ENCODE measurements at places on chromosomes 2 and 18.

- DNase-seq, result peak; percentile 32
These were observed 16.2 kb downstream of the SETBP1 start for GRCh38 chr18:44696892-44697291.

DNA sequence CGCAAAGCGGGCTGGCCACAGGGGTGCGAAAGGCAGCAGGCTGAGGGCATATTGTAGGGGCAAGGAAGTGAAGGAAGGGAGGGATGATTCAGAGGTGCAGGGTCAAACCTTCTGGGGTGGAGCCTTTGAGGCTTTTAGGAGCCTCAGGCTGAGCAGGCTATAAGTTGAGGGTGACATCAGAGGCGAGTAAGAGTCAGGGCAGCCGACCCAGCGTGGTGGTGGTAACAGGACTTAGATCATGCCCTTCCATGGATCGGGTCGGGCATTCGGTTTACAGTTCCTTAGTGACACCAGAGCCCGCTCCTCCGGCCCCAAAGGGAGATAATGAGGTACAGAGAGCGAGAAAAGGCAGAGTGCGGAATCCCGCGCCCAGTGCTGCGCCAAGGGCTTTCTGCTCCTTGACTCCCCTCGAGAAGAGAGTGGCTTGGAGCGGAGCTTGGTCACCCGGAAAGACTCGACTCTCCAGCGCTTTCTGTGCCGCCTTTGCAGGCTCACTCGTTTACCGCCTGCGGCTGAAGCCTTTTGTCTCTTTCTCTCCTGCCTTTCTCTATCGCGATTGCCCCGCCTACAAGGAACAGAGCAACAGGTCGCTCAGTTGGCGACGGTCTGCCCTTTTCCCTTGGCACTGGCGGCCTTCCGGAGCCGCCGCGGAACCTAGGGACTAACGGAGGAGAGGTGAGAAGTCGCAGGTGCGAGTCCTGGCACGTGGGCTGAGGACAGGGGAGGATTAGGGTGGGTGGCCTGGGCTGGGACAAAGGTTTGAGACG is 720 bp downstream of the LBX2 start:
- no peak for DNase-seq

DNA sequence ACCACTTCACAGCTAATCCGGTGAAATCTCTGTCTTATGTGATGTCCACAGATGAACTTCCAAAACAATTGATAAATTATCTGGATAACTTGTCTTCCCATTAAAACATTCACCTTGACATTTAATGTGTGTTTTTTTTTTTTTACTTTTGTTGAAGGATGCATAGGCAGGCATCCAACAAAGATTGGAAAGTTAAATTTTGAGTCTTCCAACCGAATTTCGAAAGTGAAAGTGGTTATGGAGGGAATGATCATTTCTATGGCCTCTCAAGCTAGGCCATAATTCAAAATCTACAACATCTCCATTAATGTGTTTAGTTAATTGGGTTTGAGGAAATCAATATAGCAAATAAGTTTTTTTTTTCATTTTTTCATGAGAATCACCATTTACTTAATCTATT is 1495.5 kb upstream of the ACVR2A start:
- no peak for DNase-seq

DNA sequence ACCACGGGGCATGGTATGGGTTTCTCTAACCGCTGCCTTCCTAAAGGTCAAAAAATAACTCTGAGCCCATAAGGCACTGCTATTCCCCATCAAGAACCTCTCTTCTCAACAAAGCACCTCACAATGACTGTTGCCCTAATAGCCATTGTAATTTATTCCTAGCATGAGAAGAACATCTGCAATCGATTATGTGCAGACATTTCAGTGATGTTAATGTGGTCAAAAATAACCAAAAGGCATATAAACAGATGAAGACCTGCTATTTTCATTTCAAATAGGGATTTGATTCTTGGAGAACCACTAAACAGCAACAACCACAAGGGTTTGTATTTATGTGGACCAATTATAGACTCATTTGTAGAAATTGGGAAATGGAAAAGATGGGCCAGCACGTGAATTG is 356.6 kb downstream of the FBXO15 start:
- DNase-seq, result no peak

GRCh38 chr2:169715379-169716237 is 18.0 kb upstream of the KLHL23 start:
- no peak for DNase-seq

- no peak for DNase-seq
These were observed 247.1 kb downstream of the BCL11A start for GRCh38 chr2:60306267-60306861.

DNA sequence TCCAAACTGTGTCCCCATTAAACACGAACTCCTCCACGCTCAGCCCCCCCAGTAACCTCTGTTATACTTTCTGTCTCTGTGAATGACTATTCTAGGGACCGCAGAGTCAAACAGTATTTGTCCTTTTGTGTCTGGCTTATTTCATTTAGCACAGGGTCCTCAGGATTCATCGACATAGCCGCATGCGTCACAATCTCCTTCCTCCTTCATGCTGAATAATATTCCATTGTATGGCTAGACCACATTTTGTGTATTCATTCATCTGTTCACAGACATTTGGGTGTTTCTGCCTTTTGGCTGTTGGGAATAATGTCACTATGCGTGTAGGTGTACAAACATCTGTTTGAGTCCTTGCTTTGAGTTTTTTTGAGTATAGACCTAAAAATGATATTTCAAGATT is 80.9 kb downstream of the SH3RF3 start:
- DNase-seq, result no peak

DNA sequence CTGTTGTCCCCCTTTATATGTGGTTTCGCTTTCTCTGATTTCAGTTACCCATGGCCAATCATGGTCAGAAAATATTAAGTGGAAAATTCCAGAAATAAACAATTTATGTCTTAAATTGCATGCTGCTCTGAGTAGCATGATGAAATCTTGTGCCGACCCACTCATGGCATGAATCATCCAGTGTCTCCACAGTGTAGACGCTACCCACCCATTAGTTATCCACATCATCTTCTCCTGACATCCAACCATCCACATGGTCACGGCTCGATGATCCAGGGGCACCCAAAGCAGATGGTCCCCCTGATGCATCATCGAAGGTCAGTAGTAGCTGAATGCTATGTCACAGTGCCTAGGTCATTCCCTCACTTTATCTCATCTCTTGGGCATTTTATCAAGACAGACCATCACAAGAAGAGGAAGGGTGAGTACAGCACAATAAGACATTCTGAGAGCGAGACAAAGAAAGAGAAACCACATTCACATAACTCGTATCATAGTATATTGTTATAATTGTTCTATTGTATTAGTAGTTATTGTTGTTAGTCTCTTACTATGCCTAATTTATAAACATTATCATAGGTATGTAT is 44.1 kb upstream of the ACKR3 start:
- DNase-seq, result no peak

- peak; percentile 61 for DNase-seq
These were observed 2.0 kb downstream of the TCF4 start for GRCh38 chr18:55585920-55586561.

GRCh38 chr2:20471902-20472559 is 25.2 kb downstream of the RHOB start:
- no peak for DNase-seq

DNA sequence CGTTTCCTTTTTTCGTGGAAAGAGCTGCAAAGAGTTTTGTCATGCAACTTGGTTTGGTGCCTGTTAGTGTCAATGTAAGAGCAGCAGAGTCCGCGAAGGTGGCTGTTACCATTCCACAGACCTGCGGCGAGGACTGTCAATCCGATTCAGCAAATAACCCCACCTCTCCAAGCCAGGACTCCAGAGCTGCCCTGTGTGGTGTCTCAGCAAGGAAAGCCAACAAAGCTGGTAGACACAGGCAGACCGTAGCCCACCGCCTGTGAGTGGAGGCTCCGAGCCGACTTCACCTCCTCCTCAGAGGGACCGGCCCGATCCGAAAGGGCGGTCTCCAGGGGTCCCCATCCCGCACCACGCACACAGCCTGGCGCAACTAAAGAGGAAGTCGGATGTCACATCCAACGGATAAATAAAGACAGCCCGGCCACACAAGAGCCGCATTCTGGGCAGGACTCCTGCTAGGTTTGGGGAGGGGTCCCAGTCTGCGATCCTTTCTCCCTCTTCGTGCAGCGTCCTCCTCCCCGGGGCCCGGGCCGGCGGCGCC is 819 bp downstream of the ANKRD44 start:
- DNase-seq, result peak; percentile 65

GRCh38 chr2:69677914-69678313 is 34.4 kb upstream of the AAK1 start:
- no peak for DNase-seq

DNA sequence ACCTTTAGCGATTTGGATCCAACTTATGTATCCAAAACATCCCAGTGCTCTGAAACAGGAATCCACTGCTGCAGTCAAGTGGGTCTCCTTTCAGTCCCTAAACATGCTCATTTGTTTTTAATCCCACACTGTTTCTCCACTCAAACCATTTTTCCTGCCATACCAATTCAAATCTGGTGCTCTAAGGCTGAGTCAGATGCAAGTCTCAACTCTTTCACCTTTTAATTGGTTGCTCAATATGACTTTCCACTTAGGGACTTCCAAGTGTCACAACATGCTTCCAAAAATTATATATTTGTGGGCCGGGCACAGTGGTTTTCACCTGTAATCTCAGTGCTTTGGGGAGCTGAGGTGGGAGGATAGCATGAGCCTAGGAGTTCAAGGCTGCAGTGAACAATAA is 113.4 kb upstream of the TANK start:
- DNase-seq, result no peak

DNA sequence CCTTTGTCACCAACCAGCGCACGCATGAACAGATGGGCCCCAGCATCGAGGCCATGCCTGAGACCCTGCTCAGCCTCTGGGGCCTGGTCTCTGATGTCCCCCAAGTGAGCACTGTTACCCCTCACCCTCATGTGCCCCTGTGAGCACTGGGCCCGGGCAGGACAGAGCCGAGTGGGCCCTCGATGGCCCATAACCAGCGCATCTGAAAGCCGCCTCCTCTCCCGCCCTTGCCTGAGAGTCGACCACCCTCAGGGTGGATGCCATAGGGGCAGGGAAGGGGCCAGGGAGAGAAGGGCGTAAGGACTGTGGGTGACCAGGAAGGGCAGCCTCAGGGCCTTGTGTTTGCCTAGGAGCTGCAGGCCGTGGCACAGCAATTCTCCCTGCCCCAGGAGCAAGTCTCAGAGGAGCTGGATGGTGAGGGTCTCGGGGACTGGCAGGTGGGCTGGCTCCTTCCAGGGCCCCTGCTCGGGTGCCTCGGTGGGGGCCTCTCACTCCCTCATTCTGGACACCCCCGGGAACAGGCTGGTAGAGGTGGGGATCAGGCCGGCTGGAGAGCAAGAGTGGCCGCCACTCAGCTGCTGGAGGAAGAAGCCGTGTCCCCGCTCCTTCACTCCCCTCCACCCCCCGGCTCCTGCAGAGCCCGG is 2.1 kb downstream of the PROM2 start:
- no peak for DNase-seq

- no peak for DNase-seq
These were observed 117.1 kb downstream of the STRN start for GRCh38 chr2:36849265-36849664.

DNA sequence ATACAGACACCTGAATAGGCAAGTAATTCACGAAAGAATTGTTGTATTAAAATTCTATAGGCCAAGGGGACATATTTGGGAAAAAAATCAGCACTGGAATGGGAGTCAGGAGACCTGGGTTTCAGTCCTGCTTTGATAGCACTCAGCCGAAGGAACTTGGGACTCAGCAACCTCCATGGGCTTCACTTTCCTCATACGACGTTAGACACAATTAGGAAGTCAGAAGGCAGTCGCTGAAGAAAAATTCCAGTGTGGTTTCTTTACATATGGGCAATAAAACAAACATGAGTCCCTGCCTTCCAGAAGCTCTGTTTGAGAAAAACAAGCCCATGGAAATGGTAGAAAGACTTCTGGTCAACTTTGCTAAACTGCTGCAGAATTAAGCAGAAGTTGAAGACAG is 15.1 kb upstream of the CYRIA start:
- DNase-seq, result no peak

GRCh38 chr2:8438996-8439395 is 242.9 kb upstream of the ID2 start:
- DNase-seq, result no peak

GRCh38 chr2:25363733-25364132 is 22.0 kb upstream of the DNMT3A start:
- DNase-seq, result no peak

DNA sequence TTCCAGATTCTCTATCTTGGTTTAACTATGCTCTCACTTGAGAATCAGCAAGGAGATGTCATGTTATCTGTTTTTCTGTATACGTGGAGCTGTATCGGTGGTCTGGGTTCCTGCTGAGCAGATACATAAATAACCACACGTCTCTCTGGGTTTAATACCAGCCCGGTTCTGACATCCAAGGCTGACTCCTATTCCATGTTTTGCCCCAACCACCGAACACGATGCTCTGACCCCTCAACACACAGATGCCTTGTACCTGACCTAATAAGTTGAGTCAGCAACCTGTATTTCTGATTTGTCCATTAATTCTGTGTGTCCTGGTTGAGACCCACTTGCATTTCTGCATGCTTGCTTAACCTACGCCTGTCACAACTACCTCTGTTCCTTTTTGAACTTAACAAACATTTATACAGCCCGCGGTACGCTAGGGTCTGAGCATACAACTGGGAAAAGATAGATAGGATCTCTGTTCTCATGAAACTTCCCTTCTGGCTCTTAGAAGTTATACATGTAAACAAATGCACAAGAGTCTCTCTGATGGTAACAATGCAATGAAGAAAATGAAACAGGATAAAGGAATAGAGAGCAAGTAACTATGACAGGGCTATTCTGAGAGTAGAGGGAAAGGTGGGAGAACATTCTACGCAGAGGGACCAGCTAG is 480.4 kb downstream of the PARD3B start:
- no peak for DNase-seq

- no peak for DNase-seq
These were observed 132.6 kb downstream of the NFATC1 start for GRCh38 chr18:79528316-79528695.

- DNase-seq, result no peak
These were observed 80.9 kb upstream of the IGFBP5 start for GRCh38 chr2:216776066-216776850.

DNA sequence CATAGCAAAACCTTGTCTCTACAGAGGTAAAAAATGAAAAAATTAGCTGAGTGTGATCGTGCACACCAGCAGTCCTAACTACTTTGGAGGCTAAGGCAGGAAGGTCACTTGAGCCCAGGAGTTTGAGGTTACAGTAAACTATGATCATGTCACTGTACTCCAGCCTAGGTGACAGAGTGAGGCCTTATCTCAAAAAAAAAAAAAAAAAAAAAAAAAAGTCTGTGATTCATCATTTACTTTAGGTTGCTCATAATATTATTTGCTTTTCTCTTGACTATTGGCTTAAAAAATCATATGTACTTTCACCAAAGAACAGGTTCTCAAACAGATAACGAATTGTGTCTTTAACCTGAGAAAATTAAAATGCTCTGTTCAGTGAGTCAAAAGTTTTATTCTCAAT is 129.1 kb downstream of the MYO3B start:
- DNase-seq, result no peak

- peak; percentile 14 for DNase-seq
These were observed 234.9 kb upstream of the CYRIA start for GRCh38 chr2:16900405-16901025.
